ENCODE measurements at places on chromosomes 13 and 19.

DNA sequence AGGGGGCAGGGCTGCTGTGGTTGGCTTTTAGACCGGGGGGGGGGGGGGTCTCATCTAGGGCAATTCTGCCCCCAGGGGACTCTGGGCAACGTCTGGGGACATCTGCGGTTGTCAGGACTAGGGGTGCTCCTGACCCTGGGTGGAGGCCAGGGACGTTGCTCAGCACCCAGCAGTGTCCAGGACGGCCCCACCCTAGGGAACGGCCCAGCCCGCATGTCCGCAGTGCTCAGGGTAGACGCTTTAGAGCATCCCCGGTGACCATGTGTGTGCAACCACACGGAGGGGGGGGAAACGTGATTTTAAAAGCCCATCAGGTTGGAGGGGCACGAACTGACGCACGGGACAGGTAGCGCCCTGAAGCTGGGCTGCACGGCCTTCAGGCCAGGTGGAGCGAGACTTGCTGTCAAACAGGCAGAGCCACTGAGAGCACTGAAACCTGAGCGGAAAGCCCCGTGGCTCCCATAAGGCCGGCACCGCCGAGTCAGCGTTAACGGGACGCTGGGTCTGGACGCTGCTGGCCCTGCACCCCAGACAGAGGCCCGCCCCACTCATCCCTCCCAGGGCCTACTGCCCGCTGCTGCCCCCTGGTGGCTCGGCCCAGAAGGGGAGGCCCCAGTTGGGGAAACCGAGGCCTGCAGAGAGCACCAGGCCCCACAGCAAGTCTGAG lies 8.3 kb downstream of the CACTIN start:
- peak; percentile 66 for DNase-seq

GRCh38 chr19:32388393-32388855 lies 17.1 kb upstream of the DPY19L3 start:
- DNase-seq, result no peak

GRCh38 chr13:73767191-73767741 lies 366.9 kb downstream of the KLF12 start:
- DNase-seq, result no peak

GRCh38 chr13:113448885-113449692 lies 4.2 kb downstream of the ADPRHL1 start:
- DNase-seq, result peak; percentile 65

DNA sequence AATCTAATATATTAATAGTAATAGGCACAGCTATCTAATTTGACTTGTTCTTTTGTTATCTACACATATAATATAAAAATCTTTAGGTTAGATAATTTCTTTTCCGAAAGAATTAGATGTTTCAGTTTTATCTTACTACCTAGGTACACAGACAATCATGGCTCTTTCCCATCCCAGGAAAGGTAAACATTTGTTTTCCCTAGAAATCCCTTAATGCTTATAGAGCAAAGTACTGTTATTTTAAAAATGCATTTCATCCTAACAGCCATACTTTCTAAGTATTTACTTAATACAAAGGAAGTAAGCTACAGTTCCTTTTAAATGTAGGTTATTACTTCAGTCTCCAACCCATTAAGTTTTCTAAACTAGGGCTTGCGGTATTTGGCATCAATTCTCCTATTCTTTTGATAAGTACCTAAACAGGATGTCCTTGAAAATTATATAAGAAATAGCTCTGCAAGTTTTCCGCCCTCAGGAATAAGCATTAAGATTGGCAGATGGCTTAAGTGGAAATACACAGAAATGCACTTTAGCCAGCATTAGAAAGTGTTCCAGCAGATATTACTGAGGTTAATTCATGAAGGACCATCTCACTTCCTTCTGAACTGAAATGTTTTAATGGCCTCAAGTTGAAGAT lies 616.2 kb upstream of the SPRY2 start:
- DNase-seq, result no peak

- DNase-seq, result no peak
Observed at GRCh38 chr19:33175886-33176669, 18.1 kb upstream of the LRP3 start.

- no peak for DNase-seq
Observed at GRCh38 chr19:55481794-55482155, 3.2 kb upstream of the NAT14 start.

- DNase-seq, result no peak
Observed at GRCh38 chr13:113809934-113810333, 50.9 kb downstream of the TMEM255B start.

GRCh38 chr19:17687141-17687856 lies 855 bp downstream of the UNC13A start:
- DNase-seq, result no peak

DNA sequence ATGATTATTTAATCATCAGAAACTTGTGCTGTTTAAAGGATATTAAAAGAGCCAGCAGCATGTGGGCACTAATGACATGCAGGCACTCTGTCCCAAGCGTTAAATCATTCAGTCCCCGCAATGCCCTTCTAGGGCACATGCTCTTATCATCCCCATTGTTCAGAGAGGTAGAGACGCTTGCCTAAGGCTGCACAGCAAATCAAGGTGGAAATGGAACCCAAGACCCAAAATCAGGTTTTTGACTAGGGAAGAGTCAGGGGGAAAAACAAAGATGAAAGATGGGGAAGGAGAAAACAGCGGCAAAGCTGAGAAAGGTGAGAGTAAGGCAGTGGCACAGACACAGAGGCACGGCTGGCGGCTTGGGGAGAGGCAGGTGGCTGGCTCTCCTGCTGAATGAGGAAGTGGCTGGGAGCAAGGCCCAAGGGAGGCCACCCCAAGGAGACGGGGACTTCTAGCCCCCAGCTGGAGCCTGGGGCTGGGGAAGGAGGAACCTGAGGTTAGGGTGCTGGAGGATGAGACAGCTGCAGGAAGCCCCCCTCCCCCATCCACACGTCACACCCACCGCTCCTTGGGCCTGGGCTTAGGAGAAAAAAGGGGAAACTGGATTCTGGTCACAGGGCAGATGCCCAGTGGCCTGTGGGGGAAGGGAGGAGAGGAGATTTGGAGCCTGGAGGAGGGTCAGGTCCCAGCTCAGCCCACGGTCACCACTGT lies 1.0 kb upstream of the TYROBP start:
- DNase-seq, result no peak

DNA sequence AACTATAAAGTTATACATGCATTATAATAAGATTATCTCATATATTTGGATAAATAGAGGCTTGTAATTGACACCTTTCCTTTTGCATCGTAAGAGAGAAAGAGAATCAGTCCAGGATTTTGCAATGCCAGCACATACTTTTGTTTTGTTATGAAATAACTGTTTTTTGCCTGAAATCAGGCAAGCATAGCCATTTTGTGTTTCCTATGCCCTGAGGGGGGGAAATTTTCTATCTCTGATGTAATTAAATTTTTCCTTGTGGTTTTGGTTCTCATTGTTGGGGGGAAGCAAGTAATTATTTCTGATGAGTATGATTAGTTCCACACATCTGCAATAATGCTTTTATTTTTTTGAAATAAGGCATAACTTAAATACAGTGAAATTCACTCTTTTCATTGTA lies 229.4 kb downstream of the NDFIP2 start:
- DNase-seq, result no peak

GRCh38 chr13:114154476-114154875 lies 22.1 kb upstream of the RASA3 start:
- DNase-seq, result no peak

DNA sequence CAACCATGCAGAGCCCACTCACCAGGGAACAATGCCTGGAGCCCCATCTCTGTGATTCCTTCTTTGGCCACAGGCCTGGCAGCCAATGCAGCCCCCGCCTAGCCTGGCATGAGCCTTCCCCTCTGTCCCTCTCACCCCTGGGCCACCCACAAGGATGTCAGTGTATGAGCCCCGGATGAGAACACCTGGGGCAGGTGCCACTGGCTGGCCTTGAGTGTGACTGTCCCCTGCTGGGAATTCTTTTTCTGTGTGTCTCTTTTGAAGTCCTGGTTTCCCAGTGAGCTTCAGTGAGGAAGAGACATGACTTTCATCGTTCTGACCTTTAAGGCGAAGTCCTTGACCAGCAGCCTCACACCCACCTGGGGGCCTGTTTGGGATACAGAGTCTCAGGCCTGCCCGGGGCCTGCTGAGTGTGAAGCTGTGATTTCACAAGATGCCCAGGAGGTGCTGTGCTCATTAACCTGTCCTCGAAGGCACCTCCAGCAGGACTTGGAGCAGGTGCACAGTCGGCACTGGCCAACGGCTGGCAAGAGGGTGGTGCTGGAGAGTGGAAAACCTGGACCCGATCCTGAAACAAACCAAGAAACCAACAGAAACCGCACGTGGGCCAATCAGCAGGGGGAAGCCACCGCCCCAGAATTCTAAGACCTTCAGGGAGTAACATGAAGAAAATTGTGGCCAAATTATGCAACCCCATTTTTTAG lies 27.4 kb upstream of the SPACA7 start:
- no peak for DNase-seq

DNA sequence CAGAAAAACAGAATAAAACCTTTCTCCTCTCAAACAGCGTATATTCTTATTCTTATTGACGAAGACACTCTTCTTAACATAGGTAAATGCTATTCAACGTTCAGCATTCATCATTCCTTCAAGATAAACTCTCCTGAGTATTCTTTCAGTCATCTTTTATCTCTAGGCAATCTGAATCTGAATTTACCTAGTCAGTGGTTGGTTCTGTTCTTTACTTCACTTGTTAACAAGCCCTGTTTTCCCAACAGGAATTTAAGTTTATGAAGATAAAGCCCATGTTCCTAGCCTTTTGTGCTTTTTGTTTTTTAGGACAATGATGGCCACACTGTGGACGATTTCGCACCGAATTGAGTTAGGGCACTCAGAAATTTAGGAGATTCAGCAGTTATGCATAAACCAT lies 3.2 kb downstream of the ELF1 start:
- no peak for DNase-seq

GRCh38 chr19:11208561-11209471 lies 11.5 kb upstream of the KANK2 start:
- no peak for DNase-seq

DNA sequence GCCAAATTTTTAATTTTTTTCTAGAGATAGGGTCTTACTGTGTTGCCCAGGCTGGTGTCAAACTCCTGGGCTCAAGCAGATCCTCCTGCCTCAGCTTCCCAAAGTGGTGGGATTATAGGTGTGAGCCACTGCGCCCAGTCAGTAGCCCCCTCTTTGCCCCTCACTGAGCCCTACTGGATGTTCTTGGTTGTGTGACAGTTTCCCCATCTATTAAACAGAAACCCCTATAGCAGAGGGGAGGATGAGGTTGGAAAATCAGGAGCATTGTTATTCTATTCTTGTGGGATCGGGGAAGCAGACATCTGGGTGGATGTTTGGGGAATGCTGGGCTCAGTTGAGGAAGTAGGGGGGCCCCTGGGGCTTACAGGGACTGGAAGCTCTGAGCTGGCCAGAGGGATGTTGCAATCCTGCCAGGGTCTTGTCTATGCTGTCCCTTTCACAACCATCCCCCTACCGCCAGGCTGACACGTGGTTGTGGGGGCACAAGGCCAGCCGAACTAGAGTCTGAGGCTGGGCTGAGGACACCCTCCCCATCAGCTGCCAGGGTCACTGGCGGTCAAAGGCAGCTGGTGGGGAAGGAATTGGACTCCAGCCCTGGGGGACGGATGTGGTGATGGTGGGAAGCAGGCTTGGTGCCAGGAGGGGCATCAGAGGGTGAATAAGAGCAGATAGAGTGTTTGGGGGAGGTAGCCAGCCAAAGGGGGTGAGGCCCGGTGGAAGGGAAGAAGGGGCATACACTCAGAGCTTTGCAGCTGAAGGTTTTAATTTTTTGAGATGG lies 10.9 kb downstream of the APOC1 start:
- no peak for DNase-seq

DNA sequence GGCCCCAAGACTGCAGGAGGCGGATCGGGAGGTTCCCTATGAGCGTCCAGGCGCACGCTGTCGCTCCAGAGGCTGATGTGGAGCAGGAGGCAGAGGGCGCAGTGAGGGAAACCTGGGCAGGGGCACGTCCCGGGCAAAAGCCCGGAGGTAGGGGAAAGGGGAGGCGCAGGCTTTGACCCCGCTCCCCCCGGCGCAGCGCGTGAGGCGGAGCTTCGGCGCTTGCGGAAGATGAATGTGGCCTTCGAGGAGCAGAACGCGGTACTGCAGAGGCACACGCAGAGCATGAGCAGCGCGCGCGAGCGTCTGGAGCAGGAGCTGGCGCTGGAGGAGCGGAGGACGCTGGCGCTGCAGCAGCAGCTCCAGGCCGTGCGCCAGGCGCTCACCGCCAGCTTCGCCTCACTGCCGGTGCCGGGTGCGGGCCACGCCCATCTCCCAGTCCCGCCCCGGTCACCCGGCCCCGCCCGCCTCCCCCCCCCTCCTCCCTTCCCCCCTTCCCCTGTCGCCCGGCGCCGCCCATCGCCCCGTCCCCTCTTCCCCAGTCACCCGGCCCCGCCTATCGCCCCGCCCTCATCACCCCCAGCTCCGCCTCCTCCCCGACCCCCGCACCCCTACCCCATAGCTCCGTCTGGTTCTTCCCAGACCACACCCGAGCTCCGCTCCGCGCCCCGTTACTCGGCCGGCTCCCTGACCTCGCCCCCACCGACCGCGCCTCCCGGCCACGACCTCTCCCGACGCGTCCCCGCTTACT lies 4.1 kb downstream of the HMG20B start:
- DNase-seq, result no peak

DNA sequence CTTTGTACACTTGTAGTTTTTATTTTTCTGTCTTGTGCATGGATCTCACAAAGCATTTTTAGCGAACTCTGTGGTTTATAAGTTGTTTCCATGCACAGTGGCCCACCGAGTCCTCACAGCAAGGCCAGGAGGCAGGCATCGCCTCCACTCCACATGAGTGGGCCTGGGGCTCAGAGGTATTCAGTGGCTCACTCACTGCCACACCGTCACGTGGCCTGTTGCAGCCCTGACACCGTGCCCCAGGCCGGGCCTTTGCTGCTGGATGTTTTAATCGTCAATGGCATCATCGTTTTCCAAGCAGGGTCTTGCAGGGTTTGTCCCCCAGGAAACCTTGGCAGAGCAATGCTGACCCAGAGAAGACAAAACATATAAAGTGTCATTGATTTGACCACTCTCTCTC lies 59.8 kb downstream of the SPACA7 start:
- DNase-seq, result no peak

GRCh38 chr19:8451885-8452284 lies 7.1 kb downstream of the HNRNPM start:
- DNase-seq, result no peak

- no peak for DNase-seq
Observed at GRCh38 chr13:42553098-42554046, 20.6 kb upstream of the TNFSF11 start.

GRCh38 chr19:661427-662196 lies 1.4 kb downstream of the RNF126 start:
- peak; percentile 69 for DNase-seq

DNA sequence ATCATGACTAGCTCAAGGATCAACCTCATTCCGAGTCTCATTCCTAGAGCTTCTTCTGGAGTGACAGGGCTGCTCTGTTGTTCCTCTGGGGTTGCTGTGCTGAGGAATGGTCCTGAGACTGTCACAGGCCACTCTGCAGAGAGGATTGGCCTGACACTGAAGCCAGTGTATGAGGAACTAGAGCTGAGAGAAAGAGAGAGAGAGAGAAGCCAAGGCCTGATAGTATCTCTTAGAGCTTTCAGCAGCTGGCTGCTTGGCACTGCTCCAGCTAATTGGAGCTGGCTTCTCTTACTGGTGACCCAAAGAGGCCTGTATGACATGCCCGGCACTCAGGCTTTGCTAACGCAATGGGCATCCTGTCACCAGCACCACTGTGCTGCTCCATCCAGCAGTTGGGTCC lies 73.4 kb upstream of the FLT1 start:
- DNase-seq, result no peak
